ENCODE measurements at places on chromosomes 3 and 15.

GRCh38 chr3:59575113-59576001, 525.5 kb upstream of the CFAP20DC start:
- peak; percentile 88 for DNase-seq

DNA sequence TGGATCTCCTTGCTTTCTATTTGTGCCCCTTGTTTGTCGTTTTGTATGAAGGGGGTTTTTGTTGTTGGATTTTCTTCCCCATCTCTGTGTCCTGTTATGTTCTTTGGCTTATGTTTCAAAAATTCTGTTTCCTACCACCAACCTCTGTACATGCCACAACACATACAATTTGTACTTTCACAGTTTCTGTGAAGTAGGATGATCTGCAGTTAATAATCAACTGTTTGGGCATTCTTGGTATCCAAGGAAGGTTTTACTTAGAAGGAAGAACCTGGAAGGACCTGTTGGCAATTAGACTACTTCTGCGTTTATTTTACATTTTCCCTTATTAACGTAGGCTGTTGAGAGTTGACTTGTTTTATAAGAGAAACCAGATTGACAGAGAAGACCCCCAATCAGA, 8.3 kb downstream of the SETD5 start:
- DNase-seq = no peak

DNA sequence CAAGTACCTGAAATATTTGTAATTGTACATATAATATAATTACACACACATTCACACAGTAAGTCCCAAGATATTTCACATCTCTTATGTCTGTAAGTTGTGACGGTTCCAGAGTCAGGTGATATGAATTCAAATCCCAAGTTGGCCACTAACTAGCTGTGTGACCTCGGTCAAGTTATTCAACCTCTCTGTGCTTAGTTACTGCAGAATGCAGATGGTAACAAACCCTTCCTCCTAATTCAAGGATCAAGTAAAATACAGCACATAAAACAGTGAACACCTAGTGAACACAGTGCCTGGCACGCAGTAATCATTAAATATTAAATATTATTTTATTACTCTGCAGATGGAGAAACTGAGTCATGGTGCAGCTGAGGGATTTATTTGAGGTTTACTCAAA, 6.9 kb downstream of the PRICKLE2 start:
- no peak for DNase-seq

DNA sequence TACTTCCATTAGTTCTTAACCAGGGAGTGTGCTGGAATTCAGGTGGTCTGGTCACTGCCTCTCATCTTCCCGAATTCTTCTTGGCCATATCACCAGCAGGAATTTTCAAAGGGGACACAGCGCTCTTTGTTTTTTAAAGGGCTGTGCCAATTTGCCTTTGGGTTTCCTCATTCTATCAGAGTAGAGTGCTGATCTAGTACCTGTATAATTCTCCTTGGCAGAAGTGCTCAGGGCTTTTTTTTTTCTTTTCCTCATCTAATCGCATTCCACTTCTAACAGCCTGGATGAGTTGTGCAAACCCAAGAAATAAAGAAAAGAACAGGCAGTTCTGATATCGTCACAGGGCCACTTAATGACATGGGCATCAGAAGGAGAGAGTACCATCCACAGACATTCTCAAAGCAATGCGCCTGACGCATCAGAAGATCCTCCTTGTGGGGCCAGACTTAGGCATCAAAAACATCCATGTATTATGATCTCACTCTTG, 121.0 kb downstream of the ASB7 start:
- no peak for DNase-seq

- no peak for DNase-seq
Observed at GRCh38 chr3:40681658-40682055, 156.9 kb downstream of the ZNF621 start.

DNA sequence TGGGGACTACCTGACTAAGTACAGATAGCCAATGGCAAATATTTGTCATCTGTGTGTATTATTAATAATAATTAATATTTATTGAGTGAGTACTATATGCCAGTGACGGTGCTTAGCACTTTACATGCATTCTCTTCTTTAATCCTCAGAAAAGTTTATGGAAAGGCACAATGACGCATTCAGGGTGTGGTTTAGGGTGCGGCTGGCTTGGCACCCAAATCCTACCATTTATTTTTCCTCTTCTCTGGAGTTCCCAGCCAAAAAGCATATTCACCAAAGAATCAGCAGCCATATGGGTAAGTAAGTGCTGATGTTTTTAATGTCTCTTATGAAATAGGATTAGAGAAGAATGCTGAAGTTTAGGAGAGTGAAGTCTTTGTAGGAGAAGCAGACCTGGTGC, 140.4 kb upstream of the TP63 start:
- no peak for DNase-seq

- DNase-seq = no peak
Observed at GRCh38 chr3:124409650-124410275, 320.5 kb upstream of the UMPS start.

GRCh38 chr3:15333099-15333955, 941 bp upstream of the SH3BP5 start:
- no peak for DNase-seq

GRCh38 chr15:41999290-42000285, 21.3 kb downstream of the PLA2G4E start:
- DNase-seq = no peak

GRCh38 chr3:72288955-72289691, 504.2 kb upstream of the PROK2 start:
- peak; percentile 35 for DNase-seq

- DNase-seq = no peak
Observed at GRCh38 chr3:186461141-186461540, 83.0 kb downstream of the CRYGS start.

DNA sequence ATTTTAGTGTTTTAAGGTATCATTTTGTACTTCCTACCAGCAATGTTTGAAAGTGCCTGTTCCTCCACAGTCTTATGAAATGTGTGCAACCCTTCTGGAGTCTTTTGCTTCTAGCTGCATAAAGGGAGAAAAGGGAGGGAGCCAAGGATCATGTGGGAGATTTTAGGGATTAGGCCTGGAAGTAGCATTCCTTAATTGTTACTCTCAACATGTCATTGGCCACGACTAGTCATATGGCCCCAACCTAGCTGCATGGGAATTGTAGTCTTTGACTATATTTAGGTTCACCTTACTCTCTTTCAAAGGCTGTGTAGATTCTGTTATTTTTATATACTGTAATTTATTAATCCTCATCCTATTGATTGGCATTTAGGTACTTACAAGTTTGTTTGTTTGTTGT, 14.9 kb downstream of the CRTAP start:
- no peak for DNase-seq

DNA sequence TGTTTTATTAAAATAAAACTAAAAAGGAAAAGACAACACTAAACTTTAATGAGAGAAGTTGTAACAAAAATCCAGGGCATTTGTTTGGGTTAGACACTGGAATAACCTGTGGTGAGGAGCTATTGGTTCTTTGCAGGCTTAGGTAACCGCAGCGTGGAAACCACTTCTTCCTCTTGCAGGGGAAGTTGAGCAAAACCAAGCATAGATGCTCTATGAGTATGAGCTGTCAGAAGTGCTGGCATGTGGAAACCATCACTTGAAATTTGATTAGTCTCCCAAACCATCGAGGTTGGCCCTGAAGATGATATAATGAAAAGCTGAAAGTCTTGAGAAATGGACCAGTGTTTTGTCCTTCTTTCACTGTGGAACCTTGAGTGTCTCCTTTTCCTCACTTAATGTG, 127.1 kb upstream of the RBMS3 start:
- peak; percentile 35 for DNase-seq

DNA sequence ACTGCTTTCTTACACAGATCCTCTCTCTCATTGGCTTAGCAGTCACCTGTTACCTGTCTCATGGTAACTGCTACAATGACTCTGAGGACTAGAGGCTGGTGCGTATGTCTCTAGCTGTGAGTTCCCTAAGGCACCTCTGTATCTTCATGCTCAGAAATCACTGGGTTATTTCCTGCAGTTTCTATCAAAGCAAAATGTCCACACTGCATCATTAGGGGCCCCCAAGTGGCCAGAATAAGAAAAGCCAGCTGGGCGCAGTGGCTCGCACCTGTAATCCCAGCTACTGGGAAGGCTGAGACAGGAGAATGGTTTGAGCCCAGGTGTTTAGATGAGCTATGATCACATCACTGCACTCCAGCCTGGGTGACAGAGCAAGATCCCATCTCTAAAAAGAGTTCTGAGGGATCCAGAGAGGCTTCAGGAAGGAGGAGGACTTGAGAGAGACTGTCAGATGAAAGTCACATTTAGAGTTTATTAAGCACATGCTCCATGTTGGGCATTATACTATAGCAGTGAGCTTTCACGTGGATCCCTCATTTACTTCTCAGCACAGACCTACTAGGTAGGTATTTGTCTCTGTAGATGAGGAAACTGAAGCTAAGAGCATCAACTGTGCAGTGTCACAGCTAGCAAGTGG, 2.3 kb upstream of the VPS18 start:
- no peak for DNase-seq

DNA sequence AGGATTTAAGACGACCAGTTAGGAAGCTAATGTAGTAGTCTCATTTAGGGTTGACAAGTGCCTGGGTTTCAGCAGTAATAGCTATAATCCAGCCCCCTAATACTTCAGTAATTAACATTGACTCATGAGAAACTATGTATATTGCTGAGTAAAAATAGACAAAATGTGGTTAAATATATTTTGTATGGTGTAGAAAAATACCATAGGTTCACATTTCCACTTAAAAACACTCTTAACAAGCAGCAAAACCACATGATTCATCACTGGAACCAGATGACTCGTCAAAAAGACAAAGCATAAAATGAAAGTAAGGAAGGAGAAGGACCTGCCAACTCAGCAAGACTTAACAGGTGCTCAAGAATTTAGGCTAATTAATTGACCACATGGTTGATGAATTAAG, 288.9 kb downstream of the EFHB start:
- DNase-seq = no peak

- no peak for DNase-seq
Observed at GRCh38 chr3:197325773-197326172, 27.4 kb upstream of the DLG1 start.

DNA sequence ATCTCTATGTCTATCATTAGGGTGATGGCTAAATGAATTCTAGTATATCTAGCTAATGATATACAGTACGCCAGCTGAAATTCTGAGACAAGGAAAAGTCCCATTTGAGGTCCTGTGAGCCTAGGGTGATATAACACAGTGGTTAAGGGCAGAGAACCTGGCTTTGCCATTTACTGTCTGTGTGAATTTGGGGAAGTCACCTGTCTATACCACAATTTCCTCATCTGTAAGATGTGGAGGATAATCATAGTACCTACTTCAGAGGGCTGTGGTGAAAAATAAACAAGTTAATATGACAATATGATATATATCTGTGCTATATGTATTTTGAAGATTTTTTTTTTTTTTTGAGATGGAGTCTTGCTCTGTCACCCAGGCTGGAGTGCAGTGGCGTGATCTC, 9.8 kb upstream of the ANKDD1A start:
- DNase-seq = no peak

DNA sequence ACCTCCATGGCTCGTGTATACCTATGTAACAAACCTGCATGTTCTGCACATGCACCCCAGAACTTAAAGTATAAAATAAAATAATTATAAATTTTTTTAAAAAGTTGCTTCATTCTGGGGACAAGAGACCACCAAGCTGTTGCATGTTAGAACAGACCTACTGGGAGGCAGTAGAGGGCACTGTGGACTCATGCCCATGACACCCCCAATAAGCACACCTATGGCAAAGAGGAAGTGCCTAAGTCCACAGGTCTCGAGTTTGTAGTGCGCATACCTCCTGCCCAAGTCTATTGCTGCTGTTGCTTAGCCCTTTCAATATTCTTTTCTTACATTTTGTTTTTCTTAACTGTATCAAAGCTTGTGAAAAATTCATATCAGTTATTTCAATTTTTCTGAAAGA, 267.9 kb upstream of the THBS1 start:
- no peak for DNase-seq

GRCh38 chr3:126353694-126354321, 3.4 kb downstream of the KLF15 start:
- DNase-seq = no peak

DNA sequence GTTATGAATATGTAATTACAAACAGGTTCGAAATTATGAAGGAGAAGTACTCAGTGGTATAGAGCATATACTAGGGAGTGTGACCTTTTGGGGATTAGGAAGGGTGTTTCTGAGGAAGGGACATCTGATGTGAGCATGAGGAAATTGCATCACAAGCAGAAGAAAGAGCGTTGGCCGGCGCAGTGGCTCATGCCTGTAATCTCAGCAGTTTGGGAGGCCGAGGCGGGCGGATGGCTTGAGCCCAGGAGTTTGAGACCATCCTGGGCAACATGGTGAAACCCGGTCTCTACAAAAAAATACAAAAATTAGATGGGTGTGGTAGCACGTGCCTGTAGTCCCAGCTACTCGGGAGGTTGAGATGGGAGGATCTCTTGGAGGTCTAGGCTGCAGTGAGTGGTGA, 6.9 kb downstream of the CMTM7 start:
- DNase-seq = no peak

GRCh38 chr3:178585454-178585853, 49.2 kb downstream of the KCNMB2 start:
- no peak for DNase-seq

- no peak for DNase-seq
Observed at GRCh38 chr3:34174740-34175139, 376.3 kb downstream of the PDCD6IP start.

GRCh38 chr15:79455361-79455760, 23.2 kb downstream of the MINAR1 start:
- DNase-seq = no peak

DNA sequence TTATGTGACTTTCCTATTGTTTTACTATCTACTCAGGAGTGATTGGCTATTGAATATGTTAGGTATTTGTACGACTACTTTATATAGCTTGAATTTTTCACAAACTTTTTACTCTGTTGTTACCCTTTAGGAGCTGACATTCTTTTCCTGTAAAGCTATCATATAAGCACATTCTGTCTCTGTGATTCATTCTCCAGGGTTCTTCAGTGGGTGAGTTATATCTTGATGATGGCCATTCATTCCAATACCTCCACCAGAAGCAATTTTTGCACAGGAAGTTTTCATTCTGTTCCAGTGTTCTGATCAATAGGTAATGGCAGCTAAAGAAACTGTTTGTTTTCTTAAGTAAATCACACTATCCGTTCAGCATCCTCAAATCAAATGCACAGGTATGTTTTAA, 10.1 kb upstream of the CAPN3 start:
- DNase-seq = no peak

DNA sequence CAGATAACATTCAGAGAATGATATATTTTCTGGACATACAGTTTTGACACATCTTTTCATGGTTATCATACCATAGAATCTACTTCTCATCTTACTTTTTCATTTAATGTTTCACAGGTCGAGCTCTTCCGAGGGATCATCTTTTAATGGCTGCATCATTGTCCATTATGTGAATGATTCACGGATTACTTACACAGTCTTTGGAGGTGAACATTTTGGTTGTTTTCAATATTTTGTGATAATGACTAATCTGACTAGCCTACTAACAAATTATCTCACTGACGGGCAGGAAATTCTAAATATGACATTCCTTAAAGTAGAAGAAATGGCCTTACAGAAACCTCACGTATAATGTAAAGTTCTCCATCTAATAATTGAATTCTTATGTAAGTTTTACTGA, 209.1 kb upstream of the STRIT1 start:
- no peak for DNase-seq

GRCh38 chr15:100758555-100758954, 121.1 kb upstream of the ALDH1A3 start:
- DNase-seq = no peak

GRCh38 chr3:107284612-107285011, 92.6 kb upstream of the CCDC54 start:
- DNase-seq = no peak

GRCh38 chr3:30081904-30082303, 524.5 kb upstream of the TGFBR2 start:
- DNase-seq = no peak

GRCh38 chr3:123331651-123332050, 117.2 kb downstream of the ADCY5 start:
- no peak for DNase-seq
